Activated T-cell treated with anti-CD3 and anti-CD28 coated beads for 1 hour (primary cell): ENCODE measurements at places on chromosomes 13 and 19.

DNA sequence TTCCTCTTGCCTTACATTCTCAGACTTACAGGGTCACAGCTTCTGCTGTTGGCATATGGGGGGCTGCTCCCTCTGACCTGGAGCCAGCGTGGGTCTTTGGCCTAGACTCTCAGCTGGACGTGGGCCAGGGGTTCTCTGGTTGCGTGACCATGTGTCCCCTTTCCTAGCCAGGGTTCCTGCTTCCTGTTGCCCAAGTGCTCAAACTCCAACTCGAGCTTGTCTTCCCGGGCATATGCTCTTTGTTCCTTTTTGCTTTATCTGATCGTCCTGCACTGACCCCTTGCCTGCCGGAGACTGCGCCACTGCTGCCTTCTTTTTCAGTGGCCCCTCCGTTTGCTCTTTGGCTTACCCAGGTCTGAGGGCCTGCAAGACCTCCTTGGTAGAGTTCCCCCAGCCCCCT is 25.3 kb upstream of the GPR183 start:
- no peak for DNase-seq

GRCh38 chr19:39479916-39480315 is 722 bp upstream of the TIMM50 start:
- DNase-seq, result no peak

GRCh38 chr13:39531646-39532045 is 71.3 kb downstream of the LHFPL6 start:
- no peak for DNase-seq

- no peak for DNase-seq
Observed at GRCh38 chr13:50426927-50427326, 411.7 kb downstream of the KCNRG start.
